T-helper 2 cell (primary cell): ENCODE measurements at places on chromosomes 4 and X.
A peak's percentile ranks its signal among the peaks of the same experiment; 100 is the strongest.

DNA sequence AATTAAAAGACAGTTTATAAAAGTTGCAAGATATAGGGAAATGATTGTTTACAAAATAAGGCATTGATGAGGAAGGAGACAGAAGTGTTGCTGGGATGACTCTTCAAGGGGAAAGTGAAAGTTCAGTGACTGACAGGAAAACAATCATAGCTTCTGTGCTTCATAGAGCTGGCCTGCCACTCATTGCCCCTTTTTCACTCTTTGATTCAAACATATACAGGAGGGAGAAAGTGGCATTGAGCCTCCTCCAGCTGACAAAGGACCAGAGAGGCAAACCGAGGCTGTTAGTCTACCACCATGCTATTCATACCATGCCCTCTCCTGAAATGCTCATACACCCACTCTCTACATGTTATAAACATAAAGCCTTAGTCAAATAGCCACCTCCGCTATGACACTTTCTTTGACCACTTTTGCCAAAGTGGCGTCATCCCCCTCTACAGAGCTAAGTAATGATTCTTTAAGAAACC lies 79.2 kb upstream of the ATOH1 start:
- no peak for DNase-seq

- DNase-seq, result no peak
Observed at GRCh38 chr4:3829956-3830773, 64.0 kb downstream of the ADRA2C start.

DNA sequence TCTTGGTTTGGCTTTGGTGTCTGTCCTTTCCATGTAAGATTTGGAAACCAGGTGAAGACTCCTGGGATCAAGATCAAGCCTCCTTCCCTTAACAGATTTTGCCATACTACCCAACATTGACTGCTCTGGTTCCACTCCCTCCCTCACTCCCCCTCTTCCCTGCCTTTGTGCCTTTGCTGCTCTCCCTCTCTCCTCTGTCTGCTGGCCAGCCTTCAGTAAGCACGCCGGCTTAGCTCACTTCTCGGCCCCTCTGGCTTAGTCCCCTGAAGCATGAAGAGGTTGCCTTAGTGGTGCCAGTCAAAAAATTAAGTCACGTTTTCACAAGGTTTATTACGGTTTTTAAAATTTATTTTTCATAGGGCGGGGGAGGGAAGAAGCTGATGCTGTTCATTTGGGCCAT lies 6.0 kb downstream of the GRIA3 start:
- no peak for DNase-seq

DNA sequence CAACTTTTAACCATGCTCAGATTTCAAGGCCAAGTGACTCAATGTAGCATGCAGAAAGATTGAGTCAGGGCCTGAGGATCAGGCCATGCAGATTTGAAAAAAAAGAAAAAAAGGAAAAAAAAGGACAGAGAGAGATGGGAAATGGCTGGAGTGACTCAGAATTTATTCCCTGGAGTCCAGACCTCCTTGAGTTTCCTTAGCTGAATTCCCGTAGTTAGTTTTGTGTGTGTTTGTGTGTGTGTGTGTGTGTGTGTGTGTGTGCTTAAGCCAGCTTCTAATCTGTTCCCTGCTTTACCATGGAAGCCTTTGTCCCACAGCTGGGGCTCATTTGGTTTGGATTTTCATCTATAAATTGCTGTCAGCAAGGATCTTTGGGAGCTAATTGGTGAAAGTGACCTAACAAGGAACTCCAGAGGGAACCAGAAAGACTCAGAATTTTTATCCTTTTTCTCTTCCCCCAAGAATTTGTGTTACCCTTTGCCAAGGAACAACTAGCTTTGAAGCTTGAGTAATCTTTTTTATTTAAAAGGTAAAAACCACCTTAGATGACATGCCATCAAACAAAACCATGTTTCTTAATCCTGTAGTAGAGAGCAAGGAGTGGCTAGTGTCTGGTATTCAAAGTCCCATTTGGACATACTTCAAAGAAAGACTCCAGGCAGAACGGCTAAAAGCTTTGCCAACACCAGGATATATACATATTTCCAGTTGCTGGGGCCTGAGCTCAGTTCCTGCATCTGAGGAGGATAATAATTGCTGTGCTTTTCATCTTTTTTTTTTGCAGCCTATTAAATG lies 109.0 kb upstream of the DDIT4L start:
- no peak for DNase-seq

DNA sequence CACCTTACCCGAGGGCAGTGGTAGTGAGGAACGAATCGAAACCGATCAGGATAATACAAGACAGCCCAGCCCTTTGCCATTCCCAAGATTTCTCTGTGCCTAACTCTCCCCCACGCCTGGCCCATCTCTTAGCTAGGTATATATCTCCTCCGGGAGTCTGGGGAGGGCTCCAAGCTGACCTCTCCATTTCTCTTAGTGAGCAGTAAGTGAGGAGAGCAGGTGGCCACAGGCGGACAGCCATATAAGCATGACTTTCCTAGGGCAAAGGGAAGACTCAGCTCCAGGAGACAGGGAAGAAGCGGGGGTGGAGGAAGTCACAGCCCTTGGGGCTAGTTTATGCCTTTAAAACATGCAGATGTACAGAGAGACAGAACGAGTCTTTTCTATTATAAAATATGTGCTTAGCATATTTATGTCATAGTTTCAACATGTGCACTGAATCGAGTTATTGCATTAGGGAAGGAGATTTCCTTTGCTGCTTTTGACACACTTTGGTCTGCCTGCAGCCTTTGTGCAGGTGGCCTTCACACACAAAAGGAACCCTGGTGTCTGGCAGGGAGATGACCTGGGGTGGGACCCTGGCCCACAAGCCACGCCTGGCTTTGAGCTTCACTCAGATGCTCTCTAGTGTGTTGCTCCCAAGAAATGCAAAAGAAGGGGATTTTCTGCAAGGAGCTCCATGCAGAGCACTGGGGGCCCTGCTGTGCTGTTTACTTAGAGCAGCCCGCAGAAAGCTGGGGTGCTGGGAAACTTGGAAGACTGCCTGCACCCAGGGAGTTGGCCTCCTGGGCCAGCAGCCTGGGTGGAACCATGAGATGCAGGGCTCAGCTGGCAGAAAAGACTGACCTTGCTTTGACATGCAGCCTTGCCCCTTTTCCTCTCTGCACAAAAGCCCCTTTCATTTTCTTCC lies 613.3 kb downstream of the BCOR start:
- DNase-seq, result no peak

- no peak for DNase-seq
Observed at GRCh38 chr4:15186149-15186548, 183.9 kb downstream of the CPEB2 start.

DNA sequence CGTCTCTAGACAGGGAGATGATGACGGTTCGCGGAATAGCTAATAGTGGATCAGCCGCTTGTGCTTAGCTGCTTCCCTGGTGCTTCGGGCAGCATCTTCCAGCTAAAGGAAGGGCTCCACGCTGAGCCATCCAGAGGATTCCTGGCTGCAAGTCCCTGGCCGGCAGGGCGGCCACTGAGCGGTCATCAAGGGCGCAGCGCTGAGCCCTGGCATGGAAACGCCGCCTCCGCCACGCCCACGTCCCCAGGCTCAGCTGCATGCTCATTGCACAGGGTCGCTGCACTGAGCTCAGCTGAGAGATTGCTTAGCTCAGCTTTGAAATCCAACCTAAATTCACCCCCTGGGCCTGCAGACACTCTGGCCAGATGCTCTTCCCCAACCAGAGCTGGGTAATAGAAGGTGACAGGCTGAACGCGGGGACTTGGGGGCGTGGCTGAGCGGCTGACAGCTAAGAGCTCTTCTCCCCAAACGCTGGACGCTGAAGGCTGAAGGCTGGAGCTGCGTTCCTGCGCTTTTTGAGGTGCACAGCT lies 118.2 kb upstream of the KIT start:
- no peak for DNase-seq

- no peak for DNase-seq
Observed at GRCh38 chr4:118762730-118763477, 73.0 kb downstream of the SEC24D start.

- DNase-seq, result peak; percentile 19
Observed at GRCh38 chrX:73214426-73215094, at the start of gene NAP1L2. Gene NAP1L2 (minus strand): TSS chrX:73214851. CDS start chrX:73214492, 359 bp downstream.

GRCh38 chr4:24476282-24476681 lies 108.1 kb downstream of the DHX15 start:
- DNase-seq, result no peak

DNA sequence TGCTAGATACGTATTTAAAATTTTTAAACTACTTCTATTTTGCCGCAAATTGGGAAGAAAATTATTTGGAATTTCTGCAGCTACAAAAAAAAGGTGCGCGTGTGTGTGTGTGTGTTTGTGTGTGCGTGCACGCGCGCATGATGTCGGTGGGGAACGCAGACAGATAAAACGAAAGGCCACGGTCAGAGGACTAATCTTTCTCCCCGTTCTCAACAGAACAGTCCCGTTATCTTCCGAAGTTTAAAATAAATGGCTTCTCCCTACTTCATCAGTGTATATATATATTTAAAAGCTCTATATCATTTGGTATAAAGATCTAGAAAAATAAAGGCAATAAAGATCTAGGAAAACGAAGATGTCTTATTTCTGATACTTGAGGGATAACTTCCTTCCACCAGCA lies 1.5 kb downstream of the MGARP start:
- DNase-seq, result no peak

GRCh38 chr4:121299367-121299766 lies 81.5 kb downstream of the QRFPR start:
- DNase-seq, result no peak

DNA sequence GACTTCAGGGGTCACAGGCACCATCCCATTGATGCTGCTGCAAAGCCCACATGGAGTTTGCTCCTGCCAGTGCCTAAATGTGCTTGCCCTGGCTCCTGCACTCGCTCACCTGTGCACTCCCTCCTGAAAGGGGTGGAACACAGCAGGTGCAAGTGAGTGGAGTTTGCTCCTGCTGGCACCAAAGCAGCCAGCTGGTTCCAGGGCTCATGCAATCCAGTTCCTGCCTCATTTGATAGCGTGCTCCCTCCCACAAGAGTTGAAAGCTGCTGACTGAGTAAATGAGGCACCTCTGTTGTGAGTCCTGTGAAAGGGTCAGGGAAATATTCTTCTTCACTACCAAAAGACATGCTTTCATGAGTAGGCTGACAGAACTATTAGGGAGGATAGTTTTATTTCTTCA lies 30.5 kb downstream of the CXCL8 start:
- no peak for DNase-seq

GRCh38 chrX:152988536-152989291 lies 5.2 kb downstream of the PNMA5 start:
- DNase-seq, result no peak

DNA sequence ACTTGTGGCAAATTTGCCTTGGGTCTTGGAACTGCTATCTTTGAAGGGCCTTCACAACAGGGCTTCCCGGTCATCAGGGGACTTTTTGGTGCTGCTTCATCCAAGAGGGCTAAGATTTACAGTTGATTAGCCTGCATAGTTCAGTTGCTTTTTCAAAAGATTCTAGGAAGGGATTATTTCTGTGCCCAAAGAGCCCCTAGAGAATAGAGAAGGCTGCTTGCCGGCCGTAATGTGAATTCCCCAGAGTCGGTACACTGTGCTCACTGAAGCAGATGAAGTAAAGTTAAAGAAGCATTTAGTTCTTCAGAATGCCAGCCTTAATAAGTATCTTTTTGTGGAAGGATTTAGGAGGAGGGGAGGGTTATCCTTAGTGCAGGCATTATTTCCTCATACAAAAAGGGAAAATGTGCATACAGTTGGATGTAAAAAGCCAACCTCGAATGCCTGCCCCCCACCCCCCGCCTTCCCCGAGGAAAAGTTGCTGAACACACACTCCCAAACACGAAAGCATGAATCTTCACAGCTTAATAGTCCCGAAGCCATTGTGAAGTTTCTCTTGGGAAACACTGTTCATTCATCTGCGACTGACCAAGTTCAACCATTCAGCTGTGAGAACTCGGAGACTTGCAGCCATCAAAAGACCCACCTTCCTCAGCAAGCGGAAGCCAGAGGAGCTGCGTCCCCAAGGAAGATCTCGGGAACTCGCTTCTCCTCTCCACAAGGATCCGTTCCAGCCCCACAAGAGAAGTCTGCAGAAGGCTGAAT lies 47.6 kb downstream of the ANOS1 start:
- no peak for DNase-seq

DNA sequence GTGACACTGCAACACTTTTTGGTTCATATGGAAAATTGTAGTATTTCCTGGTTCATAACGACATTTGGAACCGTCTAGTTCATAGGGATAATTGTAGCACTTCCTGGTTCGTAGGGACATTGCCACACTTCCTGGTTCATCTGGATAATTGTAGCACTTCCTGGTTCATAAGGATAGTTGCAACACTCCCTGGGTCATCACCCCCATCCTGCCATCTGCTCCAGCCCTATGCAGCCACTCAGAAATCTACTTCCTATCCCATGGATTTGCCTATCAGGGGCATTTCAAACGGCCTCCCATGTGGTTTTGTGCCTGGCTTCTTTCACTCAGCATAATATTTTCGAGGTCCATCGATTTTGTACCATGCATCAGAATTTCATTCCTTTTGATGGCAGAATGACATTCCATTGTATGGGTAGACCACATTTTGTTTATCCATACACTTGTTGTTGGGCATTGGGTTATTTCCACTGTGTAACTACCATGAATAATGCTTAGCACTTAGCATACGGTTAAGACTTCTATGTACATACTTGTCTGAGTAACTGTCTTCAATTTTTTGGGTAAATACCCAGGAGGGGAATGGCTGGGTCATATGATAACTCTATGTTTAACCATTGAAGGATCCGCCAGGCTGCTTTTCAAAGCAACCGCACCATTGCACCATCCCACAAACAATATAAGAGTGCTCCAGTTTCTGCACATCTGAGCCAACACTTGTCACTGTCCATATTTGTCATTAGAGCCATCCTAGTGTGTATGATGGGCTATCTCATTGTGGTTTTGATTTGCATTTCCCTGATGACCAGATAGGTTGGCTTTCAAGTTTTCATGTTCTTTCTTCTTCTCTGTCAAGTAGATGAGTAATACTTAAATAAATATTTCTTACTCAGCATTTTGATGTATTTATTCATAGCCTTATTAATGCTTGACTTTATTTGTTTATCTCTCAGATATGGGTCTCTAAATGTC lies 58.3 kb upstream of the CD99 start:
- no peak for DNase-seq

DNA sequence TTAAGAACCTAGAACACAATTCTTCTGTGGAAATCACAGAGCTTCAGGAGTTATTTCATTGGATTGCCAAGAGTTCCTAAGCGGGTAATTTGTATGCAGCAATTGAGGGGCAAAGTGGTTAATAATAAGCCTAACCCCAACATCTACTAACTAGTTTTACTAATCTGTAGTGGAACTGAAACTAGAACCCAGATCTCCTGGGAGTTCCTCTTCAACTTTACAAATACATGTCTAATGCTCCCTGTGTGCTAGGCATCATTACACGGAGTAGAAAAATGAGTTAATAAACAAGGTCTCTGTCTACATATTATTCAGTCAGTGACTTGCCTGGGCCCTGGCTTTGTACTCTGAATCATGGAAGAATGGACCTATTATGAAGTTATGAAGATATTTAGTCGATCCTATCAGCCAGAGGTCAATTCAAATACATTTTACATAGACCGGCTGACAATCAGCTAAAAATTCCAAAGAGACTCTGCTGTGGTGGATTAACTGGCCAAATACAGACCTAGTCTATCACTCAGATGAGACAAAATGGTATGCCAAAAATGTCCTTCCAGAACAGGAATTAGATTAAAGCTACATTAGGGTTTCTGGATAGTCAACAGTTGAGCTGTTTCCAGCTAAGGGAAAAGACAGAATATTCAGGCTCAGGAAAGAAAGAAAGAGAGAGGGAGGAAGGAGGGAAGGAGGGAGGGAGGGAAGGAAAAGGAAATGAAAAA lies 326.0 kb downstream of the FBXW7 start:
- no peak for DNase-seq
